ENCODE measurements at places on chromosomes 3 and 15.

- DNase-seq = peak; percentile 37
These were observed 218.6 kb downstream of the GREM1 start for GRCh38 chr15:32936283-32936918.

DNA sequence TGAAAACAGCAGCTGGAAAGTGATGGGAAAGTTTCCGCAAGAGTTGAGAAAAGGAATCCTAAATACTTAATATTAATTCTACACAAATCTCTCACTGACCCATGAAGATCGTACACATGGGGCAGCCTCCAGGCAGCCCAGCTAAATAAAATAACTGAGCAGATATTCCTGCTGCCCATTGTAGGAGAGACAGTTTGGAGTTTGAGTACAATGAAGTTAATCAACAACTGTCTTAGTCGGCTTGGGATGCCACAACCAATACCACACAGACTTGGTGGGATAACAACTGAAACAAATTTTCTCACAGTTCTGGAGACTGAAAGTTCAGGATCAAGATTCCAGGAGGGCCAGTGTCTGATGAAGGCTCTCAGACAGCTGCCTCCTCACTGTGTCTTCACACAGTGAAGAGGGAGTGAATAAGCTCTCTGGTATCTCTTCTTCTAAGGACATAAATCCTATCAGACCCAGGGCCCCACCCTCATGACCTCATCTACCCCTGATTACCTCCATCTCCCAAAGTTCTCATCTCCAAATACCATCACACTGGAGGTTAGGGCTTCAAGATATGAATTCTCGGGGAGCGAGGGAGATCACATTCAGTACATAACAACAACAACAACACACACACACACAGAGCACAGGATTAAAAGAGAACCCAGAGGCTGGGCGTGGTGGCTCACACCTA, 9.7 kb downstream of the TRPM7 start:
- DNase-seq = peak; percentile 87

- DNase-seq = no peak
These were observed 79.8 kb upstream of the RAD18 start for GRCh38 chr3:9043063-9043462.

DNA sequence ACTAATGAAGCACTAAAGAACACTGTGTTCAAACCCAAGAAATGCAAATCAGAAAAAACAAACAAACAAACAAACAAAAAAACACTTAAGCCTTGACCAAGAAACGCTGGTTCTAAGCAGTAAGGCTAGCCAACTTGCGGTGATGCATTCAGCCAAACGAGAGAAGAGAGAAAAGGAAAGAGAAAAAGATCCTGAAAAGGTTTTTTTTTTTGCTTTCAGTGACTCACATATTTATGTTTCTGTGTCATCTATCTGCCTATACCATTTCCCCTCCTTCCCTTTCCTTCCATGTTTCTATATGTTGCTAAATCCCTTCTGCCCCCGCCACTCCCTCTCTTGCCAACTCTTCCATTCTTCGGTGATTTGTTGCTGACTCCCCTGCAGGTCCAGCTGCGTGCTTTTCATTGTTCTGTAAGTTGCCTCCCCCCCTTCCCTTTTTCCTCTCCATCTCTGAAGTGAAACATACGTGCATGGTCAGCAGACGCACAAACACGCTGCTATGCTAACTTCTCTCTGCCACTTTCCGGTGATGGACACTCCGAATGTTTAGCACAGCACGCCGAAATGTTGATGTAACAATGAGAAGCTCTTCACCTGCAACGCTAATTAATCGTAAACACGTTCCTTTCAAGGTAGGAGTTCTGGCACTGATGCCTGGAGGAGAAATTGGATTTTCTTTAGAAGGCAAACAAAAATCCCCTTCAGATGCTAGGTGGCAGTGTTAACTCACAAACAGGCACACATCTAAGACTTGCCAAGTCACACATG, 154.4 kb downstream of the TUSC7 start:
- peak; percentile 36 for DNase-seq

GRCh38 chr3:143119974-143120715, 574 bp downstream of the CHST2 start:
- peak; percentile 25 for DNase-seq

- DNase-seq = no peak
These were observed 23.1 kb downstream of the CNTN3 start for GRCh38 chr3:74591342-74591741.

- peak; percentile 70 for DNase-seq
These were observed 8.9 kb downstream of the ECE2 start for GRCh38 chr3:184284696-184285095.

DNA sequence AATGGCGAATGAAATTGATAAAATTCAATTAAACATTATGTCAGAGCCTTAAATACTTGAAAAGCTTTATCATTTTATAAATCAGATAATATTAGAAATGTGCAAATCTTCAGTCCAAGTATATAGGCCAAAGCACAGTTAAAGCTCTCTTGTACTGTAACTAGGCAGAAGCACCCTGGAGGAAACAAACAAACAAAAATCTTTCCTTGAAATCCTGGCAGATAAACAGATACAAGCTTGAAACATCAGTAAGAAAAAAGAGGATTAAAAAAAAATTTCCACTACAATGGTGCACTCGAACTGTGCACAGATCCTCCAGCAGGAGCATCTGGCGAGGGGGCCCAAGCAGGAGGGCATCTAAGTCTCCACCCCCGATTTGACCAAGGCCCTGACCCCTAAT, 166.6 kb downstream of the PLD1 start:
- DNase-seq = no peak

GRCh38 chr15:62469874-62470688, 305.0 kb upstream of the C2CD4B start:
- DNase-seq = peak; percentile 85

Data from kidney tubule cell (primary cell).